ENCODE measurements at places on chromosomes 16 and 17. TPM values are rescaled to one million over a fixed set of nuclear protein-coding genes. Genes with fewer than 3 reads are reported as not detected.

CLEC19A gene
- not detected for total RNA-seq

MYH13 gene
- not detected for total RNA-seq

MYOCD gene
- total RNA-seq: 0.12 TPM

WSCD1 gene
- total RNA-seq: 1.5 TPM

FBXO39 gene
- total RNA-seq: 1.2 TPM

PRSS33 gene
- not detected for total RNA-seq

CCDC200 gene
- not detected for total RNA-seq

CCL18 gene
- 0.29 TPM for total RNA-seq

TP53TG3C gene
- not detected for total RNA-seq

ABCC3 gene
- 256 TPM for total RNA-seq

PNMT gene
- not detected for total RNA-seq

TAC4 gene
- total RNA-seq: not detected

LRRC37A gene
- total RNA-seq: 0.44 TPM

SPATA22 gene
- total RNA-seq: not detected

SDR42E2 gene
- not detected for total RNA-seq

Data from right lobe of liver (tissue), 6 donors.